ENCODE measurements at places on chromosomes 13 and 19.

DNA sequence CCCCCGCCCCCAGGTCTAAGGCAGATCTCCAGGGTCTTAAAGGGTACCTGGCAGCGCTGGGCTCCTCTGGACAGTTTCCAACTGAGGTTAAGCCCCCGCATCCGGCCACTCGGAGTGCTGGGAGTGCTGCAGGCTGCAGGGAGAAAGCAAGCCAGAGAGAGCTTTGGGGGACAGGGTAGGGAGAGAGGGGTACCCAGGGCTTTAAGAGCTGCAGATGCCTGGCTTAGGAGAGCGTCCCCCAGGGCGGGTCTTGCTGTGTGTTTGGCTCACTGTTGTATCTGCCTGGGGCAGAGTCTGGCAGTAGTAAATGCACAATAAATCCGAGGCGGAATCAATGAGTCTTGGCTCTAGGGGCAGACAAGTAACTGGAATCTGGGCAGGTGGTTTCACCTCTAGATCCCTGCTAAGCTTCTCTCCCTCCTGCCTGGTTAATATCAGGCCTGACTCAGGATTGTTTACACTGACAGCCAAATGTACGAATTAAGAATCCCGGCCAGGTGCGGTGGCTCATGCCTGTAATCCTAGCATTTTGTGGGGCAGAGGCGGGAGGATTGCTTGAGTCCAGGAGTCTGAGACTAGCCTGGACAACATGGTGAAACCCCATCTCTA lies 798 bp upstream of the COX6B2 start:
- no peak for DNase-seq

DNA sequence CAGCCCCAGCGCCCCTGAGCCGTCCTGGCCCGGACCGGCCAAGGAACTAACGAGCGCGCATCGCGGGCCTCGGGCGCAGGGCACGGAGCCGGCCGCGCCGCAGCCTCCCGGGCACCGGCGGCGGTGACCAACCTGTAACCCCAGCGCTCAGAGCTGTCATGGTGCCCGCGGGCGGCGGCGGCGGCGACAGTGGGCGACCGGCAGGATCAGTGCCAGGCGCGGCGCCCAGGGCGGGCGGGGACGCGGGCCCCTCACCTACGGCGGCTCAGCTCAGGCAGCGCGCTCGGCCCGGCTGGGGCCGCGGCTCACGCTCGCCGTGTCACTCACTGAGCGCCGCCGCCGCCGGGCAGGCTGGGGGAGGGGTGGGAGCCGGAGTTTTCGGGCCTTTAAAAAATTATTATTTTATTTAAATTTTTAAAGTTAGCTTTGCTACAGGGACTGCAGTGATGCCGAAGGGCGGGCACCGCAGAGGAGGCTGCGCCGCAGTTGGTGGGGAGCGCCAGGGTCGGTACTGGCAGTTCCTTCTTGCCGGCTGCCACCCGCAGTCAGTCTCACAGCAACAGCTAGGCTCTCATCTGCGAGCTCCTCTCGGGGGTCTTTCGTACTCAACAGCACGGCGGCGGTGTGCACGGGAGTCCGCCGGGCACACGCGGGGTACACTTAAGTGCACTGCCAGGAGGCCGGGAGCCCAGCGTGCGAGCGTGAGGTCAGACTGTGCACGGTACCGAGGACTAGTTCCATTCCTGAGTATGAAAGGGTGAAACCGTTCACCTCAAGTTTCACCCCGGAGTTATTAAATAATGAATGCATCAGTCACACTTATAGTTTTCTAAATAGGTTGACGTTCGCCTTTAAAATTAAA lies at the start of gene NALCN:
Gene NALCN (minus strand): TSS at position 328 of the 862 bp plus-strand sequence. CDS start 17,382 bp downstream, outside the sequence.
- no peak for DNase-seq

DNA sequence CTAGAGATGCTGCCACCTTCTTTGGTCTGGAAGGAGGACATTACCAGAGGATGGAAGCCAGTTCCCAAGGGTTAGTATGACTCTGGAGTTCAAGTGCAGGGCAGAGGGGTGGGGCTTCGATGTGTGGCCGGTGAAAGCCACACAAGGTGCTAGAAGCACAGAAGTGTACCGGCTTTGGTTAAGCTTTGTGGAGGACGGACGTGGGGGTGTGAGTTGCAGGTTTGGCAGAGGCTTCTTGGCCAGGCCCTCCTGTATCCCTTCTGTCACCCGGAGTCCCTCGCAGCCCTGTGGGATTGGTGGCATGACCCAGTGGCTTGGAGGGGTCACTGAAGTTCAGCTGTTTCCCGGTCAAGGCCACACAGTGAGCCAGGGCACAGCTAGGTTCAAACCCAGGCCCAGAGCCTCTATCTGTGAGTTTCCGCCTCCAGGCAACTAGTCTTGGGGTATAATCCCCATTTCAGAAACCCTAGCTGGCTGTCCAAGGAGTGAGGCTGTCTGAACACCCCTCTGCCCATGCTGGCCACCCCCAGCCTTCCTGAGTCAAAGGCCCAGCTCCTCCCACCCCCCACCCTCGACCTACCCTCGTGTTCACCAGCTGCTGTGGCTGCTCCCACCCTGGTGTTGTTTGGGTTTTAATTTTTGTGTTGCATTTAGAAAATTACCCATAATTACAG lies 4.6 kb upstream of the SSBP4 start:
- DNase-seq, result no peak

- DNase-seq, result no peak
Observed at GRCh38 chr13:24905242-24905641, 141.3 kb downstream of the RNF17 start.

DNA sequence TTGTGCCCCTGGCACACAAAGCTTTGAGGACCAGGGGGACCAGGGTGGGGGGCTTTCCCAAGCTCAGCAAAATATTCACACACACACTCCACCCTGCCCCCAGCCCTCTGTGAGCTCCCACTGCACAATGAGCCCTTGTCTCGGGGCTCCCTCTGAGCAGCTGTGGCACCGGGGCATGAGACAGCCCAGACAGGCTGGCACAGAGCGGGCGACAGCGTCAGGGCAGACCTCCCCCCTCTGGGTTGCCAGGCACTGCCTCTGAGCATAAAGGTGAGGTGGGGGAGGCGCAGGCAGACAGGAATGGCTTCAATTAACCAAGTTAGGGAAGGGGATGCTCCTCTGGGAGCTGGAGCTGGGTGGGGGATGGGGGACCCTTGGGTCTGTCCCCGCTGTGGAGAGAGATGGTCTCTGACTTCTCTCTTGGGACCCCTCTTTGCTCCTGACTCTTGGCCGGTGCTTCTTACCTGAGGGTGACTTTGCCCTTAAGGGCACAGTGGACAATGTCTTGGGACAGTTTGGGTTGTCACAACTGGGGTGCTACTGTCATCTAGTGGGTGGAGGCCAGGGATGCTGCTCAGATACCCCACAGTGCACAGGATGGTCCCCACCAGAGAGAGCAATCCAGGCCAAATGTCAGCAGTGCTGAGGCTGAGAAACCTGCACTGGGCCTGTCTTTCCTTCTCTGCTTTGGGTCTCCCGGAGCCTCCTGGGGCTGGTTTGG lies 30.3 kb downstream of the LYL1 start:
- DNase-seq, result no peak

- DNase-seq, result no peak
Observed at GRCh38 chr13:66618702-66619101, 611.4 kb downstream of the PCDH9 start.

DNA sequence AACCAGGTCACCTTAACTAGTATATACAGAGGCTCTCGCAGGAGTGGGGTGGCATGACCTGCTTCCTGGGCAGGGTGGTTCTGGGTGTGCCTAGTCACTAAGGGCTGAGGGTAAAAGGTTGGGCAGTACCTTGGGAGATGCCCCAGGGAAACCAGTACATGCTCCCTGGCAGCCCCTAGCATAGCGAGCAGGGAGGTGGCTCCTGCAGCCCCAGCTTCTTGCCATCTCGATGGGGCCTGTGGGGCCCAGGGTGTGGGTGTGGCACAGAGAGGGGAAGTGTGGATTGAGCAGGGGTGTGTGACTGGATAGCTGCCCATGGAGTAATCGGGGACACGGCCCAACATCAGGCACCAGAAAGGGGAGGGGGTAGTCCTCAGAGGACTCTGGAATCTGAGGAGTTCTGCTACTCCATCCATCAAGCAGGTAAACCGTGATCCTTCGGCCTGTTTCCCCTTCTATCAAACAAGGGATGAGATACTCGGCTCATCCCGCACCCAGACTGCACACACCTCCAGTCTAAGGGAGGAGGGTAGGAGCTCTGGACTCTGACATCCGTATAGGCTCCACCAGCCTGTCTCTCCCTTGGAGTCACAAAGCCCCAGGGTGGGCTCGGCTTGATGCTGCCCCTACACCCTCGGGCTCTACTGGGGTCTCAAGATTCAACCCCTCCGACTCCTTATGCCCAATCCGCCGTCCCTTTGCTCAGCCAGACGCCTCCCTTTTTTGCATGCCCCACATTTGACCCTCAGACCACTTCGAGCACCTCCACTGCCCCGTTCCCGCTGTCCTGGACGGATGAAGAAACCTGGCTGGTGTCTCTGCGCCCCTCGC lies 1.1 kb downstream of the ZBTB45 start:
- DNase-seq, result no peak

- DNase-seq, result peak; percentile 9
Observed at GRCh38 chr13:113493315-113493951, 2.9 kb upstream of the DCUN1D2 start.

DNA sequence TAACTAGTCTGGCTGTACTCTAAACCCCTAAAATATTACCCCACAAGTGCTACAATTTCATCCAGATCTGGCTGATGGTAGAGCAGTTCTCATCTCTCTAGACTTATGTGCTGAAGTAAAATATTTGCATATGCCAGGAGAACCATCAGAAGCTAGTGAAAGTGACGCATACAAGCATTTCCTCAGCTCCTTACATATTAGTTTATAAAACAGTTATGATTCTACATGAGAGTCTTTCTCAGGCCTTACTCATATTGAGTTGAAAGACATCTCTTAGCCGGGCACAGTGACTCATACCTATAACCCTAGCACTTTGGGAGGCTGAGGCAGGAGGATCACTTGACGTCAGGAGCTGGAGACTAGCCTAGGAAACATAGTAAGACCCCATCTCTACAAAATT lies 15.9 kb upstream of the ZNF30 start:
- no peak for DNase-seq

GRCh38 chr13:83453300-83453699 lies 429.0 kb downstream of the SLITRK1 start:
- DNase-seq, result no peak

DNA sequence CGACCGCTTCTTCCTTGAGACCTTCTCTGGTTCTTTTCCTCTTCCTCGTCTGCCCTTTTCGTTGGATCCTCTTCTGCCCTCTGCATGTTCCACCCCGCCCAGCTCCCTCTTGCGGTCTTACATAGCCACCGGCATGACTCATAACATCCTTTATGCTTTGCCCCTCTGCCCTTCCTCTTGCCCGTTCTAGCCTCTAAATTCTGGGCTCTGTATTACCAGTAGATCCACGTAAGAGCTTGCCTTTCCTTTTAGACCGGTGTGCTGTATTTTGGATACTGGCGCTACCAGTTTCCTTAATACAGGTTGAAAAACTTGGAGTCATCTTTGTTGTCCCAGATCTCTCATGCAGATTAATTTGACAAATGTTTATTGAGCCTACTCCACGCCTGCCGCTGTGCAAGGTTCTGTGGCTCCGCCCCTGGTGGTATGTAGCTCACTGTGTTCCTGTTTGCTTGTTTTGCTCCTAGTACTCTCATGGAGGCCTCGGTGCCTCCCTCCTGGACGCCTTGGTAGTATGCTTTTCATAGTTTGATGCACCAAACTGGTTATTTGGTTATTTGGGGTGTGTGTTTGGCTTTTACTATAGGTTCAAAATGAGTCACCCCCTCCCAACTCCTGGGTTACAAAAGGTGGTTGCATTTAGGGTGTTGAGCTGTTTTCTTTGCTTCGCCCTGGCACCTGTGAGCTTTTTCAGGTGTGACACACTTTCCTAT lies 1.7 kb downstream of the GTF3A start:
- peak; percentile 85 for DNase-seq

GRCh38 chr19:40639638-40639982 lies 38.4 kb downstream of the LTBP4 start:
- no peak for DNase-seq

GRCh38 chr13:105627270-105627669 lies 908.2 kb downstream of the EFNB2 start:
- no peak for DNase-seq

- no peak for DNase-seq
Observed at GRCh38 chr13:30755678-30756077, 20.3 kb downstream of the ALOX5AP start.

- DNase-seq, result no peak
Observed at GRCh38 chr13:36865265-36865664, 46.2 kb downstream of the RFXAP start.

DNA sequence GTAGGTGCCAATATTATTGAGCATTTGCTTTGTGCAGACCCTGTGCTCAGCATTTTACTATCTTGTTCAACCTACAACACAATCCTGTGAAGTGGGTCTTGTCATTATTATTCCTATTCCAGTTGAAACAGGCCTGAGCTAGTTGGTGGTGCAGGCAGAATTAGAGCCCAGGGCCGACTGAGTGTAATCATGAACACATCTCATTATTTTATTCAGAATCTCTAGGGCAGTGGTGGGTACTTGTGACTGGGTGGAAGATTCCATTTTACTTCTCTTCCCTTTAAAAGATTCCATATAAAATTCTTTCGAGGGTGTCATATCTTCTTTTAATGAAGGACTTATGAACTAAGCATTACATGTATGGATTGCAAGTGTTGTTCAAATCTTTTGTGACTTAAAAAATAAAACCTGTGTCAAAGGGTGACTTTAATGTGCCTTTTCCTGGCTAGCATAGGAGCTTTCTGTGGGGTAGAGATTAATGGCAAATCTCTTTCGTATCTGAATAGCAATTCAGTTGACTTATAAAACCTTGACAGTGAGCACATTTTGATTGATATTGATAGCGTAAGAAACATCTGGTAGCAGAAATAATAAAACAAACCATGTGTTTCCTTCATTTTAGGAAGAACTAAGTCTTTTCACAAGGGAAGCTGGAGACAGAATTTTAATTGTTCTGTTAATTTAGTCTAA lies 20.3 kb downstream of the B3GLCT start:
- no peak for DNase-seq

GRCh38 chr19:38888876-38889275 lies 10.5 kb downstream of the SIRT2 start:
- no peak for DNase-seq

GRCh38 chr13:46736541-46737310 lies 60.2 kb downstream of the ESD start:
- DNase-seq, result no peak

Measured in CD4-positive, alpha-beta T cell treated with Interleukin-17A for 1 hour (primary cell).